ENCODE measurements at places on chromosomes 2 and 18.
A peak's percentile ranks its signal among the peaks of the same experiment; 100 is the strongest.

DNA sequence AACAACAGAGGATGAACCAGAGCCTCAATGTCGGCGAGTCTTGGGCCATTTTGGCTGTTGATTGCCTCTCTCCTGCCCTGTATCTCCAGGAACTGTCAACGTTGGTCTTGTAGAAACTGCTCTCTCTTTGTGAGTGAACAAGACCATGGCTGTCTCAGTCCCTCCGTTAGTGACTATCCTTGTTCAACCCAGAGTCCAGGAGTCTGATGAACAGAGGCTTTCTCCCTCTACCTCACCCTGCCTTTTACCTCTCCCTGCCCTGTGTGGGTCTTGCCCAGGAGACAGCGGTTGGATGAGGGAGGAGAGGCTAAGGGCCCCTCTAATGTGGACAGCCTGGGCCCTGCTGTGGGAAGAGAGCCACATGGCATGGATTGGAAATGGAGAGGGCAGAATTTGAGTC, 32.8 kb downstream of the INPP4A start:
- no peak for DNase-seq

GRCh38 chr18:79275992-79276391, 119.7 kb upstream of the NFATC1 start:
- no peak for DNase-seq

- no peak for DNase-seq
Measured at GRCh38 chr2:1340141-1340512, 73.1 kb upstream of the TPO start.

DNA sequence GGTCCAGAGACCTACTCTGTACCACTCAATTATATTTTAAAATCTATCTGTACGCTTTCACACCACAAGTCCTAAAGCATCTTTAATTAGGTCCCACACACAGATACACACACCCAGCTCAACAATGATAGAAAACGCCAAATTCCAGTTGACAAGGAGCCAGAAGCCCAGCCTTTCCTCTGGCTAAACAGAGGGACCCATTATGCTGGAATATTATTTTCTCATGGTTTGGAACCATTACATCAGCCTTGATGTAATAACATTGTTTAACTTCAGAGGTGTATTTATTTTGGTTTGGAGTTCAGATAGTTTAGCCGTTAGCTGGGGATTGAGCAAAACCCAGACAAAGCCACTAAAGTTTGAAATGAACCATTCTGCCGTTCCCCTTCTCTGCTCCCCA, 14.0 kb upstream of the INHBB start:
- DNase-seq = no peak

DNA sequence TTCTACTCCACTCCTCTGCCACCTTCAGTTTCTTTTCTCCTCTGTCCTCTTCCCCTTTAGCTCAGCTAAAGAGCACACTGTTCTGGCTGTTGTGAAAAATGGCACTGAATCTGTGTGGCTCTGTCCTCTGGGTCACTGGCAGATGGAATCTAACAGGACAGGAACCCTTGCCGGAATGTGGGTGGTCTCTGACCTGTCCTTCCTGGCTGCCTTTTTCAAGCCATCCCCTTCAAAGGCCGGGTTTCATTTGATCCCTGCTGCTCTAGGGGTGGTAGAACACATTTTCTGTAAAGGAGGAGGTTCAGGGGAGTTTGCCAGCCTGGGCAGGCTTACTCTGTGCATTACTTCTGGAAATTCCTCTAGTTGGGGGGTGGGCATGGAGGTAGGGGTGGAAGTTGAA, 29.9 kb downstream of the MTCL1 start:
- DNase-seq = no peak

- DNase-seq = peak; percentile 85
Measured at GRCh38 chr2:9703085-9703678, 72.4 kb upstream of the YWHAQ start.

DNA sequence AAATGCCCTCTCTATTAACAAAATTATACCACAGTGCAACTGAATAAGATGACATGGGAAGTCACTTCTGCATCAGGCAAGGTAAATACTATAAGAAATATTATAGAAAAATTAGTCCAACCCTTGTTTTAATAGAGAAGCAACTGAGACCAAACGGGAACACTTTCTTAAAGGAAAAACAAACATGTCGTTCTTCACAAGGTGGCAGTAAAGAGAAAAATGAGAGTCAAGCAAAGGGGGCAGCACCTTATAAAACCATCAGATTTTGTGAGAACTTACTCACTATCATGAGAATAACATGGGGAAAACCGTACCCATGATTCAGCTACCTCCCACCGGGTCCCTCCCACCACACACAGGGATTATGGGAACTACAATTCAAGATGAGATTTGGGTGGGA, 481.7 kb upstream of the CRIM1 start:
- no peak for DNase-seq

DNA sequence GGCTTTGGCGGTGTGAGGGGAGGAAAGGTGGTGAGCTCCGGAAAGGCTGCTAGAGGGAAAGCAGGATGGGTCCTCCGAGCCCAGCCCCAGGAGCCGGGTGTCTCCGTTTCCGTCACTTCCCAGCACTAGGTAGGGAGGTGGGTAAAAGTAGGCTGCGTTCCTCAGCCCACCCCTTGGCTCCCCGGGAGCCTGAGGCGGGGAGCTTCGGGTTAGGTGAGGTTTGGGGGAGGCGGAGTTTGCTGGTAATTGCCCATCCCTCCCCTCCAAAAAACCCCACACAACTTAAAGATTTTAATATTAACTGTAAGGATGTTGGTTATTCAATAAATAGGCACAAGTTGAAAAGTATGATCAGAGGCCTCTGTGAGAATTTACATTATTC, 552 bp upstream of the ATF2 start:
- DNase-seq = no peak

DNA sequence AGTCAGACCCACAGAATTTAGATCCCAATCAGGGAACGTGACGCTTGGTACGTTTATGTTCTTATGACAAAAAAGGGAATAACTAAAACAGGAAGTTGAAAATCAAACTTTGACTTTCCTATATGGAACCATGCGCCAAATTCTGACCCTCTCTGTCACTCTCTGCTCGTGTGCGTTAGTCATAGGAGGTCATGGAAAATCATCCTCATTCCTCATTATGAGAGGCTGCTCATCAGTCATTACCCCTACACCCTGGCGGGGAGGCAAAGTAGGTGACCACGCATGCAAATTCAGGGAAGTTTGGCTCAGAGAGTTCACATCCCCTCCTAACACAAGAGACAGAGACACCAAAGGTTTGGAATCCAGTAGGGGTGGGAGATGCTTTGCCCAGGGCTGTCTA, 15.5 kb downstream of the IL1F10 start:
- DNase-seq = peak; percentile 41

- DNase-seq = no peak
Measured at GRCh38 chr2:3284657-3285630, 92.7 kb downstream of the EIPR1 start.

DNA sequence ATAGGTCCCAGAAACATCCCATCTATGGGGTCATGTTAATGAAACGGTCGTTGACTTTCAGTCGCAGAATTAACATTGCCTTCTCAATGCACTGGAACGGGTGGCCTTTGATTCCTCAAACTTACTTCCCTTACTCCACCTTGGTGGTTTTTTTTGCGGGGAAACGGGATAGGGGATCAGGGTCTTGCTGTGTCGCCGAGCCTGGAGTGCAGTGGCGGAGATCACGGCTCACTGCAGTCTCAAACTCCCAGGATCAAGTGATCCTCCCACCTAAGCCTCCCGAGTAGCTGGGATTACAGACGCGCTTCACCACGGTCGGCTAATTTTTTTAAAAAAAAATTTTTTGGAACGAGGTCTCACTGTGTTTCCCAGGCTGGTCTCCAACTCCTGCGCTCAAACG, 754 bp downstream of the ATG16L1 start:
- DNase-seq = no peak

- no peak for DNase-seq
Measured at GRCh38 chr2:6879011-6879410, 1.4 kb downstream of the RSAD2 start.

GRCh38 chr18:38243291-38243690, 677.7 kb upstream of the CELF4 start:
- no peak for DNase-seq

DNA sequence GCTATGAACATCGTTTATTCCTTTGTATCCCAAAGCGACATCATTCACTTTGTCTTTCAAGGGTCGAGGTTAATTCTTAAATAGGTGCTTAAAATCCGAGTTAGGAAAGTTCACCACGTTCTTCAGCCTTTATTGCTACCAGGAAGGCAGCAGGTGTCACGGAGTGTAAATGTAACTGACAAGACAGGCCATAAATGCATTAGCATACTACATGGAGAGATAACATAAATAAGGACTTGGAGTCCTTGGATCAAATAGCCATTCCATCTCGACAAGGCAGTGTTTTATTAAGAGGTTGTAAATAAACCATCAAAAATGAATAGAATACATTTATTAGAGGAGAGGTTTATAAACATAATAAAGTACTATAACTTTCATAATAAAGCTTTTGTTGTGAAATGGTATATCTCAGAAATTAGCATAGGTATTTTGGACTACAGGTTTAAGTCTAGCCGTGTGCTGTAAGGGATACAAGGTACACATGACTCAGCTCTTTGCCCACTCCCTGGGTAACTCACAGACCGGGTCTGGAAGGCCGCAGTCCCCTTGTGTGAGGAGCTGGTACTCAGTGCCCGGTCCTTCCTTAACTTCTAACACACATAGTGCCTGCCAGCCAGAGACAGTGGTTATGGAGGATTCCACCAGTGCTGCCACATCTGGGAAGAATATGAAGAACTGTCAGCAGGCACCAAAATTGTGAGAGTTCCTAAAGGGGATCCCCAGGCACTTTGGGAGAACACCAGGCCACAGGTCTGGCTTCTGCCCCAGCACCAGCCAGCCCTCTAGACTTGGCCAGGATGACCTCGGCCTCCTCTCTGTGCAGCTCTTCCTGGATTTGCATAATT, 29.4 kb downstream of the CAPN13 start:
- no peak for DNase-seq

DNA sequence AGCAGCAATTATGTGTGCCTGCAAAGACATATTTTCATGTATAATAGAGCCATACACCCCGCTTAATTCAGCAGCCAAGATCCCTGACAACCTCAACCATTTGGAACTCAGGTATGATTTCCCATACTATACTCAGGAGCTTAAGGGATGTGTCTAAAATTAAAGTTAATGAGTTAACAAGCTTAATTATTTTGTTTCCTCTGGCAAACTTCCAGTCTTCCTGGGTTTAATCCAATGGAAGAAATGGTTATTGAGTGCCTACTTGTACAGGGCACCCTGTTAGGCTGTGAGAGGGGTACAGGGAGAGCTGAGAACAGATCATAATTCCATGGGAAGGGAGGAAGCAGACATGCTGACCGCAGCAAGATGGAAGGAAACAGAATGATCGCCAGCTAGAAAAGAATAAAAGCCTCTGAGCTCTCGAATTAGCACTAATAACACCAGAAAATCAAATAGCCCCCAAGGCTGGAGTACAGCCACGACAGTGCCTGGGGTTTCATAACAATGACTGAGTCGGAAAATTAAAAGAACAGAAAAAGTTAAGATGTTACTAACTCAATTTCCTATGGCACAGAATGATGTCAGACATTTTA, 20.8 kb upstream of the CEP68 start:
- DNase-seq = no peak

DNA sequence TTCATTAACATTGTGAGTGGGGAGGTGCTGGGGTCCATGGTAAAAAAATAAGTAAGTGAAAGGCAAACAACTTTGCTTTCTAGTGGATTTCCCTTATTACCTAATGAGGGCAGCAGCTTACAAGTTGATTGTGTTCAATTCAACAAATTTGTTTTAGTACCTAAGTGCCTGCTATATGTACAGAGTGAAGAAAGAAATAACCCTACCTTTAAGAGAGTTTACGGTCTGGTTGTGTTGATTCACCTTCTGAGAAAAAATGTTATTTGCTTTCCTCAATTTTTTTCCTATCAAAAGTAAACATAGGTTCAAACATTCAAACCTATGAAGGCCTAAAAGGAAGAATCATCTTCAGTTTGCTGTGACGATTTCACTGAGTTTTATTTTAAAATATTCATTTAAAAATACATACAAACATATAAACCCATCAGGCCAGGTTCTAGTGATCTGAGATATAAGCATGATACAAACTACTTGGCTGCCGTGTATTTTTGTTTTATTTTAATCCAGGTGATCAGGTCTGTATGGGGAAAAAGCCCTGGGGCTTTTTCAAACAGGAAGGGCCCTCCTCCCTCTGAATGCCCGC, 1.5 kb upstream of the SPTBN1 start:
- DNase-seq = no peak

GRCh38 chr18:61702007-61702406, 190.8 kb downstream of the RNF152 start:
- no peak for DNase-seq

- no peak for DNase-seq
Measured at GRCh38 chr2:53438692-53439091, 328.9 kb upstream of the CHAC2 start.

DNA sequence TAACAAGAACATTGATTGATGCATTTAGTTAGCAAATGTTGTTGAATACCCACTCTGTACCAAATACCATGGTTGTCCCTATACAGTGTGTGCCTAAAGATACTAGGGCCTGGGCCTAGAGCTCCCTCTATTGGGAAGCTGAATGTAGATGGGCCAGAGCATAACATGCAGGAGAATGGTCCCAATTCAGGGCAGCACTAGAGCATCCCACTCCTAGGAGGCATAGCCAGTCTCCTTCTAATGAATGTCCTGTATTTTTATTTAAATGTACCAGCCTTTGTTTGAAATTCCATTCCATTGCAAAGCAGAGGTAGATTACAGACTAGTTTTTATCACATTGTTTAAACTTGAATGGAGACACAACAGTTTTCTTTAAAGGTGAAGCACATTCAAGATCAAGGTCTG, 90.6 kb downstream of the FEZ2 start:
- DNase-seq = peak; percentile 23

DNA sequence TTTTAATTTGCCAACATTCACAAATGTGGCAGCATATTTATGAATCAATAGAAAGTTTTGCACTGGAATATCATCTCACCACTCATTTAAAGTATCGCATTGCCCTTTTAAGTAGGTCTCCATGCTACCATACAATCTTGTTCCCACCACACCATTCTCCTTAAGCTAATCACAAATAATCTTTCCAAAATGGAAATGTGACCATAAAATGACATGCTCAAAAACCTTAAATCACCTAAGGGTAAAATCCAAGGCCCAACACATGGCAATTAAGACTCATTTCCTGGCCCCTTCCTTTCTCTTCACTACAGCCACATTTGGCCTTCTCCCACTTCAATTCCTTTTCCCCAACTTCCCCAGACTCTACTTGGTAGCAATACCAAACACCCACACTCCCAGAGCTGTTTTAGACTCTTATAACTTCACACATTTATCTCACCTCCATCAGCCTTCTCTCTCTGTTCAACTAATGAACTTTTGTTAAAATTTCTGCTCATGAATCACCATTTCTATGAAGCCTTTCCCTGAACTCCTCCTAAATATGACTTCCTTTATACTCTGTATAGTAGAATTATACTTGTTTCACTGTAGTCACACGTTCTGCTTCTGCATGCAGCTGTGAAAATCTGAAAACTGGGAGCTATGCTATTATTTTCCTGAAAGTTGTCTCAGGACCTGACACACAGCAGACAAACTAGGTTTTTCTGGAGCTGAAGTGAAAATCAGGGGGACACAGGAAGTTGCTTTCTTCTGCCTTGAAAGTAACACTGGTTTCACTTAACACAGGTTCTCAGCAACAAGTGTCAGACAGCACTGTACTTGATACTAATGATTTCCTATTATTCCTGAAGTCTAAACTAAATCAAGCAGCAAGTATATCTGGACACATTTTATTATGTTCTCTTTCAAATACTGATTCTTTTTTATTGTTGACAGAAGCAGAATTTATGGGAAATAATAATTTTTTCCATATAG, 303.9 kb downstream of the ZEB2 start:
- DNase-seq = no peak

Measured in stimulated activated naive CD8-positive, alpha-beta T cell treated with anti-CD3 and anti-CD28 coated beads, Interleukin-15, Interleukin-2, amounts not matched to agents 100 U/mL and 50 U/mL, for 24 hours (primary cell).